ENCODE measurements at places on chromosomes 11 and 22.

GRCh38 chr11:128524172-128524571 is 63.2 kb downstream of the ETS1 start:
- DNase-seq, result no peak

- DNase-seq, result no peak
Observed at GRCh38 chr22:33741025-33741424, 179.3 kb downstream of the LARGE1 start.

- no peak for DNase-seq
Observed at GRCh38 chr11:101996111-101996510, 51.1 kb upstream of the CFAP300 start.

DNA sequence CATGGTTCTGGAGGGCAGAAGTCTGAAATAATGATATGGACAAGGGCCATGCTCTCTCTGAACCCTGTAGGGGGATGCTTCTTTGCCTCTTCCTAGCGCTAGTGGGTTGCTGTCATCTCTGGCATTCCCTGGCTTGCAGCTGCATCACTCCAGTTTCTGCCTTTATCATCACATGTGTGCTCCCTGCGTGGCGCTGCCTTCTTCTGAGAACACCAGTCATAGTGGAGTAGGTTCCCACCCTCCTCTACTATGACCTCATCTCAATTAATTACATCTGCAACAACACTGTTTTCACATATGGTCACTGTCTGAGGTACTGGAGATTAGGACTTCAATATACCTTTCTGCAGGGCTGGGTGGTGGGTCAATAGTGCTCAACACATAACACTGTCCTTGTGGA is 402.3 kb upstream of the NARS2 start:
- DNase-seq, result no peak

GRCh38 chr22:47053726-47054141 is 291.3 kb downstream of the TBC1D22A start:
- DNase-seq, result no peak

GRCh38 chr11:6635082-6635932 is 16.1 kb upstream of the TPP1 start:
- no peak for DNase-seq

GRCh38 chr11:109166441-109166840 is 255.5 kb upstream of the C11orf87 start:
- DNase-seq, result no peak

- no peak for DNase-seq
Observed at GRCh38 chr11:18294862-18295261, 27.1 kb downstream of the HPS5 start.

DNA sequence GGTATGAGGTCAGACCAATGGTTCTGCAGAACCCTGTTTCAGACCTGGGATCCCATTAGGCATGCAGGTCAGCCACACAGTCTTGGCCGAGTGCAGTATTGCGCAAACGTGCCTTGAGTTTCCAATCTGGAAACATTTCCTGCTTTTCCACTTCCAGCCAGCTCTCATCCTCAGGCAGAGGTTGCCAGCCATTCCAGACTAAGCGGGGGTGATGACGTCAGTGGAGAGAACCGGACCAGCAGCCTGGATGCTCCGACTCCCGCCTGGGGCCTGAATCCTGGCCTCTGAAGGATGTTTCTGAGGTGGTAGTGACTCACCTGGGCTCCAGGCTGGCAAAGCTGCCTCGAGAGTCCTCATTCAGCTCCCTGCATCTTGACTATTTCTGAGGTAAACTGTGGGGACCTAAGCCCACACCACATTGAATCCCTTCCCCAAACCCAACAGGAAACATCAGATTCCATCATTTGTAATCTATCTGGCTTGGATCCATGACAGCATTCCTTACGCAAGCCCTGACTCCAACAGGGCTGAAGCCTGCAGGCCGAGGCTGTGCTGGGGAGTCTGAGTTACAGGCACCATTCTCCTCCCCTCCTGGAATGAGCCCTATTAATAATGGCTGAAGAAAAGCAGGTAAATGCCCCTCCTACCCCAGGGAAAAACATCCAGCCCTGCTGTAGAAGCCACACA is 83.0 kb downstream of the ABTB2 start:
- peak; percentile 98 for DNase-seq

DNA sequence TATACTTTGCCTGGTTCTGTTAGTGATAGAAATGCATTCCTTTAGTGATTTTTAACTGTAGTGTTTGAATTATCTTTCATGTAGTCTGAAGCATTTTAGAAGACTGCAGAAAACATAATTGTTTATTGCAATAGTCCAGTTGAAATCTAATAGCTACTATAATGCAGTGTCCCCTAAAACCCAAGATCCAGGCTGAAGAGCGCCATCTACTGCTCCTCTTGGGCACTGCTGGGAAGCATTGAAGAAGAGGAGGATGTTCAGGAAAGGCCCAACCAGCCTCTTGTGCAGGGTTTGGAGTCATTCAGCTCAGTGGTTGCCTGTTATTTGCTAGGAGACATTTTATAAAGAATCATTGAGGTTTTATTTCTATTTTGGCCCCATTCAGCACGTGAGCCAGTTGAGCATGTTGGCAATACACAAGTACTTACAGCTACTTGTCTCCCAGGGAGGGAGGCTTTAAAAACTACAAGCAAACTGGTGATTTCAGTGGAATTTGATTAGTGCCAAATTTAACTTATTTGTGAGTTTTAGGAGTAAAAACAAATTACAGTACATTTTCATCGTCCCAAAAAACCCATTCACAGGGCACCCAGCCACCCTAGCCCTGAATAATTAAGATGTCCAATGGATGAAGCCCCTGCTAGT is 74.9 kb upstream of the HORMAD2 start:
- DNase-seq, result no peak

DNA sequence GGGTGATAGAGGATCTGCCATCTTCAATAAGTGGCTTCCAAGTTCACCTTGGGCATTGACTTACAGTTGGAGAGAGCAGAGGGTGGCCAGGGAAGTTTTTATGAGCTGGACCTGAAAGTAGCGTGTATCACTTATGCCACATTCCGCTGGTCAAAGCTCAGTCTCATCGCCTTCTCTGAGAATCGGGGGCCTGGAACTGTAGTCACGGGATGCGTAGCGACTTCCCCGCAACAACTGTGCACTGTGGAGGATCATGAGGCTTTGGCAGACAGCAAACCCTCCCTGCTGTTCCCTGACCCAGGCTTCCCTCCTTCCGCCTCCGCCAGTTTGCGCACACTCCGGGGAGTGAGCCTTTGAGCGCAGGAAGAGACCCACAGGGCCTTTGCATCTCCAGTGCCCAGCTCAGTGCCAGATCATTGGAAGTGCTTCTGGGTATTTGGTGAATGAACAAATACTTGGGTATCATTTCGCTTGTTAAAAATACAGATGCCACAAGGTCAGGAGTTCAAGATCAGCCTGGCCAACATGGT is 95.5 kb downstream of the CEP164 start:
- DNase-seq, result no peak

GRCh38 chr11:73995731-73996130 is 13.1 kb upstream of the UCP2 start:
- DNase-seq, result no peak

- no peak for DNase-seq
Observed at GRCh38 chr11:120649316-120649715, 137.8 kb downstream of the GRIK4 start.

GRCh38 chr11:129853518-129854231 is 38.0 kb downstream of the TMEM45B start:
- DNase-seq, result no peak

- DNase-seq, result no peak
Observed at GRCh38 chr11:128246810-128247594, 340.4 kb downstream of the ETS1 start.

DNA sequence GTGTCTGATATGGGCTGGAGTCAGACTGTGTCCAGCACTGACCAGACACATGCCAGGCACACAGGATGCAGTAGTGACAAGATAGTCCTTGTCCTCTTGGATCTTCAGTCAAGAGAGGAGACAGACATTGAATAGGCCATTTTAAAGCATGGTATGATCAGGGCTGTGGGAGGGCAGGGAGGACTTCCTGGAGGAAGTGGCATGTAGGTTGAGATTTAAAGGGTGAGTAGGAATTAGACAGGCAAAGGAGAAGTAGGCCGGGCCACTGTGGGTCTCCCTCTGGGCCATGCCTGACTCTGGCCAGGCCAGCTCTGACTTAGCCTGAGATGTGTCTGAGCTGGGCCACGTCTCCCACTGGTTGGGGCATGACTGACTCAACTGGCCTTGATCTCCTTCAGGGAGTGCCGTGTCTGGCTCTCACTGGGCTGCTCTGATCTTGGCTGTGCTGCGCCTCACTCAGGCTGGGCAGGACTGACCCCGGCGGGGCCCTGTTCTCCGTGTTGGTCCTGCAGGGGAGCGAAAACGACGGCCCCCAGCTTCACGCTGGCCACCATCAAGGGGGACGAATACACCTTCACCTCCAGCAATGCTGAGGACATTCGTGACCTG is 71.2 kb downstream of the MYO7A start:
- DNase-seq, result no peak

- DNase-seq, result no peak
Observed at GRCh38 chr11:62575156-62575555, 1.5 kb upstream of the EEF1G start.

- no peak for DNase-seq
Observed at GRCh38 chr22:41848468-41848867, 15.6 kb downstream of the SREBF2 start.

DNA sequence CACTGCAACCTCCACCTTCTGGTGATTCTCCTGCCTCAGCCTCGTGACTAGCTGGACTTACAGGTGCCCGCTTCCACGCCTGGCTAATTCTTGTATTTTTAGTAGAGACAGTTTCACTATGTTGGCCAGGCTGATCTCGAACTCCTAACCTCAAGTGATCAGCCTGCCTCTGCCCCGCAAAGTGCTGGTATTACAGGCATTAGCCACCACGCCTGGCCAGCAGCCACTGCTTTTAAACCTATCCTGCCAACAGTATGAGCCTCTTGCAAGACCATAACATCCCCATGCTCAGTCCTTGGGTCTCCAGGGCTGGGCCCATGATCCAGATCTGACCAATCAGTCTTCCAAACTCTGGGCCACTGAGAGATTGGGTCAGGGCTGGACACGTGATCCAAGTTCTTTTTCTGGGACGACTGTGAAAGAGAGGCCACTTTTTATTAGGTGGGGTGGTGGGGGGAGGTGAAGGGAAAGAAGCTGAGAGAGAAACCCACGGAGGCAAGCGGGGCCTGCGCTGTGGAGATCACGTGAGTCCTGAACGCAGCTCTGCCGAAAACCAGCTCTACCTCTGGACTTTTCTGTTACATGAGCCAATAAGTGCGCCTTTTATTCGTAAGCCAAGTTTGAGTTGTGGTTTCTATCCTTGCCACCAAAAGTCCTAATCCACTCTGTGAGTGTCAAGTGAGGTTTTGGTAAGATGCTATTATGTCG is 17.9 kb downstream of the ASPHD2 start:
- DNase-seq, result no peak

DNA sequence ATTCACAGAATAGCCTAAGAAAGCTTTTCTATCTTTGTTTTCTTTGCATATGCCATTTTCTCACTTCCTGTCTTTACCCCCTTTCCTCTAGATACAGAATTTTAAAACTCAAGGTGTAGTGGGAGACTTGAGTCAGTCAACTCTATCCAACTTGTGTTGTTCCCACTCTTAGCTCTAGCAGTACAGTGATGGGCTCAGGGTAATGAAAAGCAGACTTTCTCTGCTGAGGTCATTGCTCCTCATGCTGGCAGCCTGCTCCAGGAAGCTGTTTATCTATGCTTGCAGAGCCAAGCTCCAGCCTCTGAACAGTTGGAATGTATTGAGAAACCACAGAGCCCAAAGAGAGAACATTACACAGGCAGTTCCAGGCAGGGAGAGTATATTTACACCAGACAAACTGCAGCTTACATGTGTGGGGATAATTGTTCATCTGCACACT is 68.1 kb downstream of the CSTPP1 start:
- no peak for DNase-seq

- no peak for DNase-seq
Observed at GRCh38 chr11:86442420-86442819, 67.7 kb downstream of the CCDC81 start.

DNA sequence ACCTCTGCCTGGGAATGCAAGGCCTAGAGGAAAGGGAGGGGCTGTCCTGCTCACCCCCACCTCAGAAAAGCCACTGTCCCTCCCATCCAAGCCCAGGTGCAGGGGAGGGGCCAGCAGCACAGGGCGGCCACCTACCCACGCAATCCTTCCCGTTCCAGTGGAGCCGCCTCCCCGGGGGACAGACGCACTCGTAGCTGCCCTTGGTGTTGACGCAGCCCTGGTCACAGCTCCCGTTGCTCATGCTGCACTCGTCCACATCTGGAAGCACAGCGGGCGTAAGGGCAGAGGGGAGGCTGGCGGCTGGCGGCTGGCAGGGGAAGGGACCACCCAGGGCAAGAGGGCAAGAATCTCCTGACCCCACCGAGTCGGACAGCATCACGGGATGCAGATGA is 40.3 kb upstream of the TTLL12 start:
- DNase-seq, result no peak

- DNase-seq, result no peak
Observed at GRCh38 chr22:45975164-45976161, 1.5 kb downstream of the WNT7B start.

GRCh38 chr11:126465573-126466188 is 110.2 kb downstream of the ST3GAL4 start:
- DNase-seq, result no peak

GRCh38 chr11:6735306-6735705 is 36.5 kb downstream of the OR2AG2 start:
- no peak for DNase-seq

DNA sequence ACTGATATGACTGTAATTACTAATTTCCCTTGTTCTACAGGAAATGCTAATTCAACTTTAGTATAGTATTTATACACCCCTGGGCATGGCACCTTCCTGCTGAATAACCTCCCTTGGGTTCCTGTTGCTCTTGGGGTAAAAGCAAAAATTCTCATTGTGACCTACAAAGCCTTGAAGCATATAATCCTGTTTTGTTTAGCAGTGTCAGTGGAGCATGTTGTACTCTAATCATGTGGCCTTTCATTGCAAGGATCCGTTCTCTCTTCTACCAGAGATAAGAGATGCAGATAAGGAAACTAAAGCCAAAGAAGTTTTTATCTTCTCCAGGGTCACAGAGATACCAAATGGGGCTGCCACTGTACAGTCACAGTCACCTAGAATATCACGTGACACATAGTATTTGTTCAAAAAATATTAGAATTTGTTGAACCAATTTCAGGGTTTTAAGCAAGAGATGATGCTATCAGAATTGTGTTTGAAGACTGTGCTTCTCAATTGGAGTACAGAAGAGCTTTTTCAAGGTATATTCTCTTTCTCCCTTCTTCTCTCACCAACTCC is 25.1 kb downstream of the CSRP3 start:
- no peak for DNase-seq

GRCh38 chr22:42726811-42727210 is 6.1 kb upstream of the A4GALT start:
- no peak for DNase-seq

DNA sequence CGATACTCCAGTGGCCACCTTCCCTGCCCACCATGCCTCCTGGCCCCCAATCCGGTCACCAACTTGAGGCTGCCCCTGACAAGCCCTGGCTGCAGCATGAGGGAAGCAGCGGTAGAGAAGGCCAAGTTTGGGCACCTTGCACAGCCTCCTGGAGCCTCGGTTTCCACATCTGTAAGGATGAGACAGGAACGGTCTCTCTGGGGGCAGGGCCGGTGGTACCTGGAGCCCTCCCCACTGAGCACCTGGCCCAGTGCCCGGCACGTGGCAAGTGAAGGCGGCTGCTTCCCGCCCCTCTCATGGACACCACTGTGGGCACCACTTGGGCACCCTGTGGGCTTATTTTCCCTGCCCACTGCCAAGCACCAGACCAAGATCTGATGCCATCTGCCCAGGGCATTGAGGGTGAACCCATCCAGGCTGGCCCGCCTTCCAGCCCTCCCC is 77.8 kb downstream of the CDKN1C start:
- no peak for DNase-seq
